A549 treated with ZK216348 at 1 μM for 4 hours (cell line): ENCODE measurements at places on chromosomes 4 and X. TPM values are rescaled to one million over a fixed set of nuclear protein-coding genes. Genes with fewer than 3 reads are reported as not detected.

Gene AMTN
- total RNA-seq = not detected in 5 replicates

Gene GPR82
- total RNA-seq = not detected in 5 replicates

Gene AVPR2
- not detected in 5 replicates for total RNA-seq

Gene FHDC1
- total RNA-seq = 0.46 to 0.79 TPM (median 0.65 TPM) in 5 replicates

Gene MAPK10
- total RNA-seq = 0.27 to 0.86 TPM (median 0.44 TPM) in 5 replicates

Gene SMIM43
- 0.13 to 0.33 TPM (median 0.25 TPM) in 4 of 5 replicates, not detected in the other for total RNA-seq

Gene TMEM35A
- not detected in 5 replicates for total RNA-seq

Gene GAGE2A
- not detected in 5 replicates for total RNA-seq
